ENCODE measurements at places on chromosomes 5 and 9. TPM values are rescaled to one million over a fixed set of nuclear protein-coding genes. Genes with fewer than 3 reads are reported as not detected.

DNA sequence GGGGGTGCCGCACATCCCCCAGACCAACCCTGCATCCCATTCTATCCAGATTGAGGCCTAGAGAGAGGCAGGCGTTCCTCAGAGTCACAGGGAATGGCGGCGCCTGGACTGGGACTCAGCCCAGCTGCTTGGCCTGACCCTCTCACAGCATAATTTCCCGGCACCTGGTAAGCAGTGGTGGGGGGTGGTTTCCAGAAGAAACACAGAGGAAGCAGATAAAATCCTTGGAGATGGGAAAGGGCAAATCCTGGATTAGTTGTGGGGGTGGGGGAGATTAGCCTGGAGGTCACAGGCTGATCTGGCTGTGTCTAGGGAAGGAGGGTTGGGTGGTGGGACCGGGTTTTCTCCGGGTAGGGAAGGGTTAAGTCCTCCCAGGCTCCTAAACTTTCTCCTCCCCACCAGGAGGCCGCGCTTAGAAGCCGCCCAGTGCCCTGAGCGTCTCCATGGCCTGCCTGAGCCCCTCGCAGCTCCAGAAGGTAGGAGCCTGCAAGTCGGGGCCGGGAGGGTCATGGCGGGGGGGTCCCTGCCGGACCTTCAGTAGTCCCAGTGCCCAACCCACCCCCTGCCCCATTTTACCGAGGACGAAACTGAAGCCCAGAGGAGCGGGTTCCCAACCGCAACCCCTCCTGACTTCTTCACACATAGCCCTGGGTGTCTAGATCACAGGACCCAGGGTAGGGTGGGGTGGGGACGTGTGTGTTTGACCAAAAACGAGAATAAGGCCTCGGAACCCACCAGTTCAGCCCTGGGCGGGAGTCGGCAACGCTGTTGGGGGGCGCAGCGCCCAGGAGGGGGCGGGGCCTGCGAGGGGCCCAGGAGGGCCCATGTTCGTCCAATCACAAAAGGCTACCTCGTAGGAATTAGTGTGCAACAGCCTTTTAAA, 1.3 kb downstream of the PHYHD1 start:
- no peak for DNase-seq

- DNase-seq, result no peak
Observed at GRCh38 chr5:173729079-173729765, 112.8 kb upstream of the BOD1 start.

GRCh38 chr5:175344331-175345195, 99.4 kb downstream of the DRD1 start:
- DNase-seq, result peak; percentile 71

DNA sequence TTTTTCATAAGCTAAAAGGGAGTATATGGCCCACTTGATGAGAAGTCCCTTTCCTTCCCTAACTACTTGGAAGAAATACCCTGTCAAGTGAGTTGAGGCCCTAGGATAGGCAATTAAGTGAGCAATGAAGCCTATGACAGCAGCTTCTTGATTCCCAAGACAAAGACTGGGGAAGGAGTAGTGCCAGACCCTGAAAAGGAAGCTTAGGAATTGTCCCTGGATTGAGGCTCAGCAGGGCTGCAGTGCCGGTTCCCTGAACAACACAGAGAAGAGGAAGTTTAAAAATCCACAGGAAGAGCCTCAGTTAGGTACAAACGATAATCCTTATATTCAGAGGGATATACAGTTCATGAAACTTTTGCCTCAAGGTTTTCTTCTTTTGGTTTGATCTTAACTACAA, 61.8 kb upstream of the RAD23B start:
- no peak for DNase-seq

SMIM33 gene
- total RNA-seq, result not detected

NEUROG1 gene
- total RNA-seq, result not detected

PKN3 gene
- 37.9 TPM for total RNA-seq

LAMC3 gene
- total RNA-seq, result 7.7 TPM

Measured in HCT116 (cell line).